ENCODE measurements at places on chromosomes 4 and X.

- DNase-seq: no peak
These were observed 118.4 kb upstream of the MED14 start for GRCh38 chrX:40853816-40854123.

DNA sequence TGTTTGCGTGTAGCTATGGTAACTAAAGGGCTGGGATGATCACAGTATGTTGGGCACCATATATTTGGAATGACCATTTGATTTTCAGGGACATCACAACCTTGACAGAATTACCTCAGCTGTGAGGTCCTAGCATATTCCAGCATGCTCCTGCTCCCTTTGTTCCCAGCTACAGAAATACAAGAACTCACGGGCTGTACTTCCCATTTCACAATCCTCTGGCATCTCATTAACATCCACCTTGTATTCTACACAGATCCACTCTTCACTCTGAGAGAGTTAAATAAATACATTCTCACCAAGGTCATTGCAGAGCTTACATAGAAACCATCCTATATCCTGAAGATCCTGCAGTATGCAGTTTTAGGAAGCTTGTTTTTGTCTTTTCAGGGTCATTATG, 169.7 kb downstream of the FRMPD4 start:
- DNase-seq: no peak

DNA sequence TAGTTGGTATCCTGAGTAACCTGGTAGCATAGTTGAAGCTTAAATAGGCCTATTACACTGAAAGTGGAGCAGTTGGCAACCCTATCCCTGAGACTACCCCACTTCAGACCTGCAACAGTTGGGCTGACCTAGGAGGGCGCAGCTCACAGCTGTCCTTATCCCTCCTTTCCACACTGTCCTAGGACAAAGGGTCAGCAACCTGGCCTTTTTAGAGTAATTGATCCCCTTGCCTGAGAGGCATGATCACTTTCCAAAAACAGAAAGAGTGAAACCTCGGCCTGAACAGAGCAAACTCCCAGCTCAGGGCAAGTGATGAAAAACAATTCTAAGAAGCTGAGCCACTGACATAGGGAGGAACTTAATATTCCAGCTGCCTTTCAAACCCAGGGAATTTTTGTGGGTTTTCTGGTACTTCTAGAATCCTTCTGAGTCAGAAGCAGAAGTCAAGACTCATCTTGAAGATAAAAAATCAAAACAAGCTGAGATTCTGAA, 94.9 kb upstream of the MYOZ2 start:
- DNase-seq: no peak

GRCh38 chr4:96164814-96165351, 325.0 kb downstream of the PDHA2 start:
- DNase-seq: no peak

DNA sequence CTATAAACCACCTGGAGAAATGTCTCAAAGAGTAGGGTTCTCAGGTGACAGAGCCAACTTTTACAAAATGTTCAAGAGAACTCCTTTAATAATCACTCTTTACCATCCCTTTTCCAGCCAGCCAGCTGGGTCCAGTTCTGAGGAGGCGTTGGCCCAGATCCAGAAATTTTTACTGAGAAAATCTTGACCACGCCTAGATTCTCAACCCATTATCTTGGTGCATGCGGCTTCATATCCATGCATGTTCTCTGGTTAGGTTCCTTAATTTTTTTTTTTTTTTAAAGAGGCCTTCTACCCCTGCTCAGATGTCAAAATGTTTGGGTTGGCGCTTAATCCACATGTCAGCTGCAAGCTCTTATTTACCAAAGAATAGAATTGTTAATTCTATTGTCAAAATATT, 12.0 kb upstream of the MAP7D2 start:
- DNase-seq: no peak
